Stimulated activated CD4-positive, alpha-beta T cell treated with anti-CD3 and anti-CD28 coated beads, Interleukin-2, amount 100 ng/mL, for 4 hours (primary cell): ENCODE measurements at places on chromosomes 3 and 15.

GRCh38 chr15:72536506-72536905, 62.4 kb downstream of the ARIH1 start:
- no peak for DNase-seq

- no peak for DNase-seq
Observed at GRCh38 chr15:39494462-39494861, 86.4 kb upstream of the THBS1 start.

DNA sequence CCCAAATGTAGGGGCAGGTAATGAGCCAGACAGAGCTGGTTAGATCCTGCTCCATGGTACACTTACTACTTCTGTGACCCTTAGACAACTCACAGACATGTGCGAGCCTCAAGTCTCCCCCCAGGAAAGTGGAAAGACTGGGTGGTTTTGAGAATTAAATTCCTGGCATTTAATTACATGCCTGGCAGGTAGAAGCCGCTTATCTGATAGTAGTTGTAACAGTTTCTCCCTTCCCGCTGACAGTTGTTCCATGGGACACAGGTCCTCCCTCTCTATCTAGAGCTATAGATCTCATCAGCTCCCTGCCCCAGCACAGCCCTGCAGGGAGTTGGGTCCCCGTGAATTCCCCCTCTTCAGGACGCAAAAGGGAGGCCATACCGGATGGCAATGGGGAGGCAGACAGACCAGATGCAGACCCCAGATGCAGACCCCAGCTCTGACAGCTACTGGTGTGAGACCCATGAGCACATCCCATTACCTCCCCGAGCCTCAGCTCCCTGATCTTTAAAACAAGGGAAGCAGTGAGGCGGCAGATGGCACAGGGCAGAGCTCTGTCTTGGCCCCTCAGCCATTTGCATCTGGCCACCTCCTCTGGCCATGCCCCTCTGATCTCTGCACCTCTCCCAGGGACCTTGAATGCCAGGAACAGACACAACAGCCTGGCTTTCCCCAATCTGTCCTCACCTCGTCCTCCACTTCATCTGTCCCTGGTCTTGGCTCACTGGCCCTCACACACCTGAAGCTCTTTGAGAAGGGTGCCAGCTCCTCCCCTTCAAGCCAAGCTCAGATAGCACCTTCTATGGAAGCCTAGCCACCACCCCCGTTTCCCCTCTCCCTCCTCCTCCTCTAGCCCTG, 34.1 kb upstream of the NR2C2 start:
- no peak for DNase-seq

- peak; percentile 5 for DNase-seq
Observed at GRCh38 chr3:156675830-156676767, 1.7 kb downstream of the TIPARP start.

DNA sequence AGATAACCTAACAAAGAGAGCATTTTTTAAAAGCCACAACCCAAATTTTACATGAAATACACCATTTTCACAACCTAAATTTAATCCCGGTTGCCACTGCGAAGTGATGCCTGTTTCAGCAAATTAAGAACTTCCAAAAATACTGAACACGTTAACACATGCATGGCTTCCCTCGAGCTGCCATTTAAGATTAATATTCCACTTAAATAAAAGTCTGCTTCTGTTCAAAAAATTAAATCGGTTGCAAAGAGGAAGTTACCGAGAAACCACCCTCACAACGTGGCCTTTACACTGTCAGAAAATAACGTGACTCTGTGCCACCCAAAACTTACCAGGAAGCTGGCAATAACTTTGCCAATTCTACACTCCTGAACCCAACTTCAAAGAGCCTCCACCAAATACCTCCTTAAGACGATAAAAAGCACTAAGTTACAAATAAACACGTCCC, 1.2 kb downstream of the TBL1XR1 start:
- peak; percentile 18 for DNase-seq

DNA sequence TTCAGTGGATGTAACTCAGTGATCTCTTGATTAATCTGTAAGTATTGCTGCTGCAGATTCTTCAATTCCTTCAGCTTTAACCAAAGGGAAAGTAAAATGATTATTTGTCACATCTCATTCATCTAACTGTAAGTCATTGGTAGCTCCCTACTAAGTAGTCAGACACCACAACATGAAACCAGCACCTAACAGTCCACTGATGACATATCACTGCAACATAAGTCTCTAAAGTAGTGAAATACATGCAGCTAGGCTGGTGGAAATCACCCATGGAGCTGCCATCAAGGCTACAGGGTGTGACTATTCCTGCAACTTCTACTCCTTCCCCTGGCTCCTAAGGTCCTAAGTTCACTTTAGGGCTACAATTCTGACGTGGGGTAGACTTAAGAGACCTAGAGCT, 21.1 kb upstream of the HCLS1 start:
- DNase-seq, result no peak

DNA sequence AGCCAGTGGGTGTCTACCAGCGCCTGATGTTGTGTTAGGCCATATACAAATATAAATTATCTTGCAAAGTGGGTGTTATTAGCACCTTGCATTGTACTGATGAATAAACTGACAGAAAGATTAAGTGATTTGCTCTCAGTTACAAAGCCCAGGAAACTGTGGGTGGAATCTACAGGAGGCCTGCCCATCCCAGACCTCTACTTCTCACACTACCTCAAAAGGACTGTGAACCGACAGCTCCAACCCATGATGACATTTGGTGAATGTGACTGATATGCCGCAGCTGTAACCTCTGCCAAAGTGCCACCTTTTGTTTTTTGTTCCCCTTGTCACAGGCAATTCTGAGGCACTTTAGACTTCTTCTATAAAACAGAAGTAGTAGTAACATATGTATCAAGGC, 43.7 kb upstream of the KCNMB2 start:
- no peak for DNase-seq

DNA sequence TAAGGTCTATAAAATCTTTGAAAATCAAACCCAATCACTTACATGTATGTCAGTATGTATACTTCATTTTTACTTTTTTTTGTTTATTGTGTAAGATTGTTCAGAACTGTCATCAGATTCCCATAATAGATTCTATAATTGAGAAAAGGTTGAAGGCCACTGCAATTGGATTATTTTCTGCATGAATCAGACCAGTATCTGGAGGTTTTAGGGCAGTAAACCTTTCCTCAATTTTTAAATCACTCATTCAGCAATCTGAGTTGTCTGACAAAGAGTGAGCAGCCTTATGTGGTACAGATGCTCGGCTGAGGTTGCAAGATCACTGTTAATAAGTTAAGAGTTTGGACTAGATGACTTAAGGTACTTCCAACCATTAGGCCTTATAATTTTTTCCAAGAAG, 96.0 kb downstream of the TP63 start:
- no peak for DNase-seq

DNA sequence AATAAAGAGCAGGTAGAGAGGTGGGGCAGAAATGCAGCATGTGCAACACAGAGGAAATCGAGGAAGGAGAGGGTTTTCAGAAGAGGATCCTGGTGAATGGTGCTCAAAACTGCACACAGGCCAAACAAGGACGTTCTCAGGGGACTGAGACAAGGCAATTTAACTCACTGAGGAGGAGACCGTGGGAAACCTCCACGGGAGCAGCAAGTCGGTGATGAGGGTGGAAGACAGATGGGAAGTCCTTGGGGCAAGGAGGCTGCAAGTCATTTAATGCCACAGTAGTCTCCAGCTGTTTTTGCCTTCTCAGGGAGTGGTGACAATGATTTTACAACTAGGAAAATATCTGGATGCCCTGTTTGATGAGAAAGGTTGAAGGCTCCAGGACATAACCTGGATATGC, 11.5 kb upstream of the PDIA5 start:
- DNase-seq, result no peak

DNA sequence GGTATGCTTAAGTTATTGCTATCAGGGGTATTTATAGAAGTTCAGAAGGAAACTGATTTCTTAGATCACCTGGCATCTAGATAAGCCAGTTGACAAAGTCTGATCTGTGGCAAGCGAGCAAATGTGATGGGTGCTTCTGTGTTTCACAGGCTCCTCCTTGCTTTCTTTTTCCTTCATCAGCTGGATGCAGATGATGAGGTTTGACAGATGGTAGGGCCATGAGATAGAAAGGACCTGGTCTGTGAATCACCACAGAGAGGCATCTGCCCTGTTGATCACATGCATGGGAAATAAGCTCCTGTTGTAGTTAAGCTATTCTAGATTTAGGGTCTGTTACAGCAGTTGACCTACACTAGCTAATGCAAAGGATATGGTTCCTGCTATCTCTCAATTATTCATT, 372.0 kb downstream of the NEK10 start:
- DNase-seq, result no peak

DNA sequence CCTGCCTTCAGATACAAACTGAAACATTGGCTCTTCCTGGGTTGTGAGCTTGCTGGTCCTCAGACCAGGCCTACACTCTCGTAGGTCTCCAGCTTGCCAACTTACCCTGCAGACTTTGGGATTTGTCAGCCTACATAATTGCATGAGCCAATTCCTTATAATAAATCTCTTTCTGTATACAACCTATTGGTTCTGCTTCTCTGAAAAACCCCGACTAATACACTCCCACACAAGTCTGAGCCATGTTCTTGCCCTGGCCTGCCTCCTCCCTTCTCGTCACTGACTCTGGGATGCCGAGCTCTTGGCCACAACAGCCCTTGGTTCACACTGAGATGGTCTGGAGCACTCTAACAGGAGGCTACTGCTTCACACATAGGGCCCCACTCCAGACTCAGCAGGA, 9.5 kb downstream of the CYP19A1 start:
- DNase-seq, result no peak

GRCh38 chr15:54812383-54812782, 384.4 kb downstream of the RSL24D1 start:
- no peak for DNase-seq

DNA sequence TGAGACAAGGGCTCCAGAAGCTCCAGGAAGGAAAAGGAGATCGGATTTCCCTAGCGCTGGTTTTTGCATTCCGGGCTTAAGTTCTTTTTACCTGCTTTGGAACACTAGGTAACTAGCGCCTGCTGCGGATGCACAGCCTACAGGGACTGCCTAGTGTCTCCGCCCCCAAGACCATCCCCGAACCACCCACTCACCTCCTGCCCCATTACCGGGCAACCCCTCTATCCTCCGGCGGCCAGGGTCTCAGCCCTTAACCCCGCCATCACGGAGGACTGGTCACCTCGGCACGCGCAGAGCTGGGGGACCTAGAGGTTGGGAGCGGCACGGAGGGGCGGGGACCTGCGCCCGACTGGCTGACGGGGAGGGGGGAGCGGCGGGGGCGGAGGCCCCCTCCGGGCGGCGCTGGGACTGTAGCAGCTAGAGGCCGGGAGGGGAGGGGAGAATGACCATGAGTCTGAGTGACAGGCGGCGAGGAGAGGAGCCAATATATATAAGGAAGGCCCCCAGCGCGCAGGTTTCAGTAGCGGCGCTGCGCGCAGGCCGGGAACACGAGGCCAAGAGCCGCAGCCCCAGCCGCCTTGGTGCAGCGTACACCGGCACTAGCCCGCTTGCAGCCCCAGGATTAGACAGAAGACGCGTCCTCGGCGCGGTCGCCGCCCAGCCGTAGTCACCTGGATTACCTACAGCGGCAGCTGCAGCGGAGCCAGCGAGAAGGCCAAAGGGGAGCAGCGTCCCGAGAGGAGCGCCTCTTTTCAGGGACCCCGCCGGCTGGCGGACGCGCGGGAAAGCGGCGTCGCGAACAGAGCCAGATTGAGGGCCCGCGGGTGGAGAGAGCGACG, at the start of gene DLL4:
TSS of gene DLL4 (plus strand) at position 520 of the 839 bp plus-strand sequence. CDS start 329 bp downstream, outside the sequence.
- DNase-seq, result peak; percentile 24

- DNase-seq, result no peak
Observed at GRCh38 chr15:58110999-58111717, 27.0 kb upstream of the AQP9 start.

GRCh38 chr3:100708989-100709841, at the start of gene TFG:
Gene TFG (plus strand): TSS chr3:100709494. CDS start chr3:100713686, 4,192 bp downstream.
- peak; percentile 95 for DNase-seq

- no peak for DNase-seq
Observed at GRCh38 chr3:70580021-70580420, 267.6 kb upstream of the MDFIC2 start.

DNA sequence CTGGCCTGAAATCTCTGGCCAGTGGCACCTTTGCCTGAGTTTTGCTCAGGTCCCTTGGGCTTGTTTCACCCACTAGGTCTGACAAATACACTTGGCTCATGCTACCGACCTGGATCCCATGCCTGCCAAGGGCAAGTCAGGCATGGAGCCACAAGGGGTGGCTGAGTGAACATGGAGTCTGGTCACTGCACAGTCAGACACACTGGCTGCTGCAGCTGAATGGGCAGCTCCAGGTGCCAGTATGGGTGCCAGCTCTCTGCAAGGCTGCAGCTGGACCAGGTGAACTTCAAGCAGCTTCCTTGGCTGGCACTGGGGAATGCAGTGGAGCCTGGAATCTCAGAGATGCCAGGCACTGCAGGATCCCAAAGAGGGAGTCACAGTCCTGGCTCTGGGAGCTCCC, 170.3 kb downstream of the NECTIN3 start:
- no peak for DNase-seq

DNA sequence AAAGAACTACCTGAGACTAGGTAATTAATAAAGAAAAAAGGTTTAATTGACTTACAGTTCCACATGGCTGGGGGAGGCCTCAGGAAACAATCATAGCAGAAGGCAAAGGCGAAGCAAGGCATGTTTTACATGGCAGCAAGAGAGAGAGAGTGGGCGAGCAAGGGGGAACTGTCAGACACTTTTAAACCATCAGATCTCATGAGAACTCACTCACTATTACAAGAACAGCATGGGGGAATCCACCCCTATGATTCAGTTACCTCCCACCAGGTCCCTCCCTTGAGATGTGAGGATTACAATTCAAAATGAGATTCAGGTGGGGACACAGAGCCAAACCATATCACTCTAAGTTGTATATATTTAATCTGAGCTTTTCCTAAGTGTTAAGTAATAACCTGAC, 79.0 kb upstream of the MLF1 start:
- DNase-seq, result no peak

DNA sequence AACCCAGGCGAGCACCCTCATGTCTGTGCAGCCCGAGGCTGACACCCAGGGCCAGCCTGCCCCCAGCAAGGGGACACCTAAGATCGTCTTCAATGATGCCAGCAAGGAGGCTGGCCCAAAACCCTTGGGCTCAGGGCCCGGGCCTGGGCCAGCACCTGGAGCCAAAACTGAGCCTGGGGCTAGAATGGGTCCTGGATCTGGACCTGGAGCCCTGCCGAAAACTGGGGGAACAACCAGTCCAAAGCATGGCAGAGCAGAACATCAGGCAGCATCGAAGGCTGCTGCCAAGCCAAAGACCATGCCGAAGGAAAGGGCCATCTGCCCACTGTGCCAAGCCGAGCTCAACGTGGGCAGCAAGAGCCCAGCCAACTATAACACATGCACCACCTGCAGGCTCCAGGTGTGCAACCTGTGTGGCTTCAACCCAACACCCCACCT, 31.4 kb upstream of the APEH start:
- no peak for DNase-seq

DNA sequence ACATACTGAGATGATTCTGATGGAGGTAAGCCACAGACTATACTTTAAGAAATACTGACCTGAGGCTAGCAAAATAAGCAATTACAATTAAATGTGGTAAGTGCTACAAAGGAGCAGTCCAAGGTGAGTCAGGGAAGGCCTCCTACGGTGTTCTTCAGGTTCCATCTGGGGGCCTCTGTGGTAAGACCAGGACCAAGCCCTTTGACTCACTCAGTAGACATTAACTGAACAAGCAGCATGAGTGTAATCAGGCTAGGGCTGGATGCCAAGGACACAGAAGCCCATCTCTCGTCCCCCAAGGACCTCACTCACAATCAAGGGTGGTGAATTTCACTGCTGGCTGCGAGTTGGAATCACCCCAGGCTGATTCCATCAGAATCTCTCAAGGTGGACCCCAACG, 37.3 kb downstream of the DZIP1L start:
- DNase-seq, result no peak

GRCh38 chr15:42549032-42549491, 424 bp downstream of the HAUS2 start:
- DNase-seq, result no peak
